Breast epithelium (tissue), 4 donors: ENCODE measurements at places on chromosomes 11 and 22. TPM values are rescaled to one million over a fixed set of nuclear protein-coding genes. Genes with fewer than 3 reads are reported as not detected.

BATF2 gene
- 0.33 TPM for total RNA-seq

GGTLC3 gene
- total RNA-seq, result not detected

IGSF9B gene
- 0.64 TPM for total RNA-seq

GGA1 gene
- 54.7 TPM for total RNA-seq

DNA sequence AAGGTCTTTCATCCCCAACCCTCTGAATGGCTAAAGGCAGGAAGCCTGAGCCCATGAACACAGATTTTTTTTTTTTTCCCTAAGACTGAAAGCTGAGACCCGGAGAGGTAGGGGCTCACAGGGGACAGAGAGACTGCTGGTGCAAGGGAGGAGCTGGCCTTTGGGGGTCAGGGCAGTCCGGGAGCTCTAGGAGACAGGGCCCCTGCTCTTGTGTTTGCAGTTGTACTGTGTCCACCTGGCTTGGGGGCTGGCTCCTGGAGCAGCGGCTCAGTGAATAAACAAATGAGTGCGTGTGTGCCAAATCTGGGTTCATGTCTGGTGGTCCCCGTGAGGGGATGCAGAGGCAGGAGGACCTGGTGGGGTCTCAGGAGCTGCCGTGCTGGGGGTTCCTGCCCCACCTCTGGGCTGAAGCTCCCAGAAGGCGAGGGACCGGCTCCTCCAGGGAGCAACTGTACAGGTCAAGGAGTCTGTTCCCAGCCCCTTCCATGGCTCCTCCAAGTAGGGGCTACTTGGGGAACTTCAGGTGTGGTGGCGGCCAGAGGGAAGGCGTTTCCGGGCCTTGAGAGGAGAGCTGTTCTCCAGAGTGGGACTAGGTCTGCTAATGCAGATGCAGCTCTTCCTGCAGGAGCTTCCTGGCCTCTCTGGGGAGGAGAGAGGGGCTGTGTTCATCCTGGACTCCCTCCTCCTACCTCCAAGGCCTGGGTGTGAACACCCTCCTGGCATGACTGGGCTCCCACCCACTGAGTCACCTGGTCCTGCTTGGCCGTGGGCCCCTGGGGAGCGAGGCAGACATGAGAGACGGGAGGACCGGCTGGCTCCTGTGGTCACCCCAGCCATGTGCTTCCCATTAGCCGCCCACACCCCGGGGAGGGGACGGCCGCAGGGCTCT, 57.6 kb downstream of the FBXO7 start:
- no peaks in the 10 kb centered on the region for H3K36me3 ChIP-seq
- H3K27me3 ChIP-seq, result no peaks in the 10 kb centered on the region
- H3K4me1 ChIP-seq, result peaks cover 10% of the 10 kb centered on the region
- H3K4me3 ChIP-seq, result no peak overlapping the region
- DNase-seq, result no peak
- H3K27ac ChIP-seq, result peak overlapping the region; percentile 73

DNA sequence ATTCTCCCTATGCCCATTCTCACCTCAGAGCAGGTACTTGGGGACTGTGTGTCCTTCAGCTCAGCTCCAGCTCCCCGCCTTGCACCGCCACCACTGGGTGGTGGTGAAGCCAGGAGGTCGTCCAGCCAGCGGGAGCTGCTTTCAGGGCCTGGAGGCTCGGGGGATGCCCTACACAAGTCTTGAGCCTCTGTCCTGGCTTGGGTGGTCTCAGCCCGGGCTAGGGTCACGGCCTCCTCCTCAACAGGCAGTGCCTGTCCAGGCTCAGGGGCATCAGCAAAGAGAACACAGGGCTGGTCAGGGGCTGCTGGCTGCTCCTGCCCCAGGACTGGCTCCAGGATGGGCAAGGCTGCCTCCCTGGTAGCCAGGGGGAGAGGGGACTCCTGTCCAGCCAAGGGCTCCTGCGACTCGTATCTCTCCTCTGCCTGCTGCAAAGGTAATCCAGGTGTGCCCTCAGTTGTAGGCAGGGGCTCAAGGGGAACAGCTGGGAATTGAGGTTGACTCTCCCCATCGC, 12.2 kb downstream of the TNKS1BP1 start:
- H3K4me1 ChIP-seq, result peaks cover 34% of the 10 kb centered on the region
- peak overlapping the region; percentile 6 for H3K4me3 ChIP-seq
- no peak for DNase-seq
- peak overlapping the region; percentile 92 for H3K27ac ChIP-seq
- no peaks in the 10 kb centered on the region for H3K27me3 ChIP-seq

GRCh38 chr11:45252134-45252856, 33.8 kb downstream of the SYT13 start:
- no peak overlapping the region for H3K4me3 ChIP-seq
- H3K4me1 ChIP-seq, result no peaks in the 10 kb centered on the region

- DNase-seq, result no peak
- H3K27me3 ChIP-seq, result no peaks in the 10 kb centered on the region
- H3K4me1 ChIP-seq, result no peaks in the 10 kb centered on the region
- no peaks in the 10 kb centered on the region for H3K36me3 ChIP-seq
- H3K27ac ChIP-seq, result peak overlapping the region; percentile 38
Observed at GRCh38 chr11:36409152-36409816, 100.8 kb downstream of the TRAF6 start.

GRCh38 chr11:6438979-6439571, 1.7 kb downstream of the HPX start:
- no peaks in the 10 kb centered on the region for H3K4me1 ChIP-seq
- no peak overlapping the region for H3K27ac ChIP-seq
- H3K36me3 ChIP-seq, result no peaks in the 10 kb centered on the region
- no peaks in the 10 kb centered on the region for H3K27me3 ChIP-seq
- DNase-seq, result no peak
- no peak overlapping the region for H3K4me3 ChIP-seq

- no peak overlapping the region for H3K4me3 ChIP-seq
- no peak overlapping the region for H3K27ac ChIP-seq
- H3K27me3 ChIP-seq, result no peaks in the 10 kb centered on the region
Observed at GRCh38 chr11:34300026-34300925, 57.5 kb downstream of the ABTB2 start.

GRCh38 chr11:2858995-2859698, 26.4 kb downstream of the CDKN1C start:
- H3K36me3 ChIP-seq, result no peaks in the 10 kb centered on the region
- H3K27ac ChIP-seq, result no peak overlapping the region
- H3K4me1 ChIP-seq, result peaks cover 8% of the 10 kb centered on the region

DNA sequence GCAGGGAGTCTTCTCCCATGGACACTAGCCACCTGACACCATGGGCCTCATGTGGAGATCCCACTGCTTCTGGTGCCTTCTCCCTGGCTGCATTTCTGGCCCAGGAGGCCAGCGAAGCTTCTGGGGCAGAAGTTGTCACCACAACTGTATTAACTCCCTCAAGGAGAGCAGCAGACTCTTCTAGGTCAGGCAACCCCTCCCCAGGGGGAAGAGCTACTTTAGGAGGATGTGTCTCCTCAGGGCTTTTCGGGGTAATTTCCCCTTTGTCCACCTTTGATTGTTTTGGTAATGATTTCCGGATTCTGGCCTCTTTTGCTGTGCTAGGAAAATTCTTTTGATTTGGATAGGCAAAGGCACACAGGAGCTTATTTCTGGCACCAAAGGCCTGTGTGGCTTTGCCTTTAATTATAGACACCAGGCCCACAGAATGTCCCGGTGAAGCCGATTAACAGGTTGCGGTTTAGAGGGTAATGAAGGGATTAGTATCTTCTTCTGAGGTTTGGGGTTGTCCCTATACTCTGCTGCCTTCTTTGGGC, 8.9 kb upstream of the UCP2 start:
- H3K27ac ChIP-seq, result no peak overlapping the region
- no peaks in the 10 kb centered on the region for H3K36me3 ChIP-seq
- H3K27me3 ChIP-seq, result no peaks in the 10 kb centered on the region
- no peak overlapping the region for H3K4me3 ChIP-seq
- DNase-seq, result no peak
- no peaks in the 10 kb centered on the region for H3K4me1 ChIP-seq

GRCh38 chr22:42651134-42651533, 1.9 kb upstream of the CYB5R3 start:
- peaks cover 11% of the 10 kb centered on the region for H3K4me1 ChIP-seq
- H3K36me3 ChIP-seq, result no peaks in the 10 kb centered on the region
- H3K27me3 ChIP-seq, result no peaks in the 10 kb centered on the region
- no peak for DNase-seq
- no peak overlapping the region for H3K27ac ChIP-seq

DNA sequence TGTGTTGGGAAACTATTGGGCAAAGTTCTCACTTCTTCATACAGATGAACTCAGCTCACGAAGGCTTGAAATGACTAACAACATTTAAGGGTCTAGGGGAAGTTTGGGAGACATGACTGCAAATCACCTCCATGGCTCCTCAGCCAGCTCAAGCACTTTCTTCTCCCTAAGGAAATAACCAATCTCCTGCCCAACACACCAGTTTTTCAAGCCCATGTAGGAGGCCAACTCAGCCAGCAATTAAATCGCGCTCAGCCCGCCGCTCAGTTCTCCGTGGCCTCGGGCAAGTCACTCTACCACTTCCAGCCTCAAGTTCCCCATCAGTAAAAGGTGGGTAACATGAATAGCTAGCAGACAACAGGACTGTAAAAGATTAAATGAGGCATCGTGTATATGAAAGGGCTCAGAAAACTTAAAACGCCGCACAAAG, 796 bp downstream of the POLDIP3 start:
- H3K36me3 ChIP-seq, result no peaks in the 10 kb centered on the region
- DNase-seq, result no peak
- peaks cover 10% of the 10 kb centered on the region for H3K4me1 ChIP-seq
- peak overlapping the region; percentile 98 for H3K27ac ChIP-seq
- H3K27me3 ChIP-seq, result no peaks in the 10 kb centered on the region

GRCh38 chr11:112770487-112770886, 190.7 kb upstream of the NCAM1 start:
- DNase-seq, result no peak
- no peak overlapping the region for H3K4me3 ChIP-seq
- H3K27ac ChIP-seq, result peak overlapping the region; percentile 61
- no peaks in the 10 kb centered on the region for H3K27me3 ChIP-seq

GRCh38 chr11:112555491-112556364, 295.1 kb upstream of the PLET1 start:
- no peak for DNase-seq
- no peak overlapping the region for H3K4me3 ChIP-seq
- H3K27me3 ChIP-seq, result no peaks in the 10 kb centered on the region
- H3K4me1 ChIP-seq, result no peaks in the 10 kb centered on the region
- H3K27ac ChIP-seq, result no peak overlapping the region

- H3K4me1 ChIP-seq, result no peaks in the 10 kb centered on the region
- no peak for DNase-seq
- H3K36me3 ChIP-seq, result no peaks in the 10 kb centered on the region
- no peak overlapping the region for H3K27ac ChIP-seq
- no peaks in the 10 kb centered on the region for H3K27me3 ChIP-seq
Observed at GRCh38 chr11:109644152-109644551, 222.2 kb downstream of the C11orf87 start.

DNA sequence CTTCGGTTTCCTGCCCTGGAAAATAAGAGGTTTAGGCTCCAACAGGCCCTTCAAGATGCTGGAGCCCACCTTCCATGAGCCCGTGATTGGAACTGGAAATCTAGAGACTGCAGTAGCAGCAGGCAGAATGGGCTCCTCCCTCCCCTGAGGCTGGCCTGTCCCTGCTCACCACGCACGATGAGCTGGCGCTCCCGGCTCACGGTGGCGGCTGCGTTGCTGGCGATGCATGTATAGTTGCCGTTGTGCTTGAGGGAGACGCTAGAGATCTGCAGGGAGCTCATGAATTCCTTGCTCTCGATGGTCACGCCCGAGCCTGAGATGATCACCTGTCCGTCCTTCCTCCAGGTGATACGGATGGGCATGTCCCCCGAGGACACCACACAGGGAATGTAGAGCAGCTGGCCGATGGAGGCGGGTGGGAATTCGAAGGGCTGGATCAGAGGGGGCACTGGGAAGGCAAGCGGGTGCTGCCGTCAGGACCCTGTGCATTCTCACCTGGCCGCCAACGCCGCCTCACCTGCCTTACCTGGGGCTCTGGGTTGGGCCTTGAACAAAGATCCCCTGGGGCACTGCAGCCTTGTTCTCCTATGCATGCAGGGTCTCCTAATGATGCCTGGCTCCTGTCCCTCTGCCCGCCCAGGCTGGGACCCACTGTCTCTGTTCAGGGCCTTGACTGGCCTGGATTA, 177.8 kb downstream of the CEP164 start:
- H3K36me3 ChIP-seq, result no peaks in the 10 kb centered on the region
- no peaks in the 10 kb centered on the region for H3K27me3 ChIP-seq
- DNase-seq, result no peak
- no peak overlapping the region for H3K27ac ChIP-seq
- no peaks in the 10 kb centered on the region for H3K4me1 ChIP-seq

GRCh38 chr11:62398011-62398994, 20.5 kb upstream of the SCGB1A1 start:
- H3K36me3 ChIP-seq, result no peaks in the 10 kb centered on the region
- H3K4me3 ChIP-seq, result no peak overlapping the region
- peaks cover 18% of the 10 kb centered on the region for H3K4me1 ChIP-seq
- no peaks in the 10 kb centered on the region for H3K27me3 ChIP-seq
- DNase-seq, result peak; percentile 52
- H3K27ac ChIP-seq, result peak overlapping the region; percentile 89
